A549 treated with RU486 at 1 μM for 4 hours (cell line): ENCODE measurements at places on chromosomes 7 and 10. TPM values are rescaled to one million over a fixed set of nuclear protein-coding genes. Genes with fewer than 3 reads are reported as not detected.

Gene TACC2
- 84.9 to 100 TPM (median 91.6 TPM) in 5 replicates for total RNA-seq

Gene PTPN20
- total RNA-seq, result 3.1 to 4.3 TPM (median 3.6 TPM) in 5 replicates

Gene ZNF37A
- total RNA-seq, result 4.0 to 6.6 TPM (median 5.7 TPM) in 5 replicates

Gene CYP26A1
- total RNA-seq, result 2.1 to 4.0 TPM (median 2.5 TPM) in 5 replicates

Gene PYROXD2
- total RNA-seq, result 3.3 to 5.3 TPM (median 3.8 TPM) in 5 replicates

Gene STEAP4
- total RNA-seq, result 0.03 TPM in 1 of 5 replicates, not detected in the others

Gene SEC23IP
- total RNA-seq, result 43.6 to 55.2 TPM (median 48.5 TPM) in 5 replicates

Gene EIF5AL1
- total RNA-seq, result 2.1 to 3.7 TPM (median 3.1 TPM) in 5 replicates

Gene NEURL1
- total RNA-seq, result 0.18 to 0.83 TPM (median 0.35 TPM) in 5 replicates

Gene SPAG6
- not detected in 5 replicates for total RNA-seq

Gene CDH23
- 1.9 to 3.2 TPM (median 2.8 TPM) in 5 replicates for total RNA-seq

Gene GPR26
- not detected in 5 replicates for total RNA-seq

Gene TMEM270
- 0.20 to 0.54 TPM in 2 of 5 replicates, not detected in the others for total RNA-seq

Gene CUZD1
- total RNA-seq, result 1.3 to 1.8 TPM (median 1.6 TPM) in 5 replicates

Gene EIF3B
- 228 to 271 TPM (median 238 TPM) in 5 replicates for total RNA-seq

Gene NODAL
- total RNA-seq, result not detected in 5 replicates

Gene WDR86
- total RNA-seq, result 0.18 to 0.22 TPM (median 0.19 TPM) in 3 of 5 replicates, not detected in the others

Gene SKAP2
- 15.5 to 22.0 TPM (median 19.0 TPM) in 5 replicates for total RNA-seq

Gene IDI2
- 0.09 TPM in 1 of 5 replicates, not detected in the others for total RNA-seq

Gene TFR2
- 2.0 to 3.3 TPM (median 3.0 TPM) in 5 replicates for total RNA-seq

Gene NSMCE4A
- total RNA-seq, result 56.1 to 68.6 TPM (median 61.6 TPM) in 5 replicates

Gene SOSTDC1
- not detected in 5 replicates for total RNA-seq

Gene PDZD7
- 0.61 to 1.1 TPM (median 0.63 TPM) in 5 replicates for total RNA-seq
